ENCODE measurements at places on chromosomes 5 and 9.

DNA sequence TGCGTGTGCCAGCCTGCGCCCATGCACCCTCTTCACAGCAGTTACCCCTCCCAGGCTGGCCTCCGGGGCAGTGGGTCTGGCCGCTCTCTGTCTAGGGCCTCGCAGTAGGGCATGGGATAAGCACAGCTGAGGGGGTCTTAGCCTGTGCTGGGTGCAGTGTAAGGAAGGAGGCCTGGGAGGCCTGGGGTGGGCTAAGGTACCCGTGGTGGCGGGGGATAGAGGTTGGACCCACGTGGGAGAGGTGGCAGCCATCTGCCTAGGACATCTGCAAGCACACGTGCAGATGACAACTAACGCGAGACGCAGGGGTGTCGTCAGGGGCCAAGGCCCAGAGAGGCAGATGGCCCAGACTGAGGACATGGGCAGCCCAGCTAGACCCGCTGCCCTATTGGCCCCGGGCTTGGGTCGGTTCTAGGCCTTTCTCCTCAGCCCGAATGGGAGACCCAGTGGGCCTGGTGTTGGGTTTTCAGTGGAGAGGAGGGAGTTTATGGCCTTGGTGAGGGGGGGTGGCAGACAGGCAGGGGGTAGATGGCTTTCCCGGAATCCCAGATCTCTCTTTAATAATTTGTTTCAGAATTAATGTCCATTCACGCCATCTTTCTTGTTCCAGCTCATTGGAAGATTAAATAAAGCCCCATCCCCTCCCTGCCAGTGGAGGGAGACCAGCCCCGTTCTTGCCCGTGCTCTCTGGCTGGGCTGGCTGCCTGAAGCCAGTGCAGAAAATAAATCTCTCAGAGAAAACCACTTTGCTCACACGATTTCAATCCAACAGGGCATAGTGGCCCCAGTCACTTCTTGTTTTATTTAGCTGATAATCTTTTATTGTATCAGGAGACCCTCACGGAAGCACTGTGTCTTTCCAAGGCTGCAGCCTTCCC lies 154.2 kb downstream of the GAPVD1 start:
- no peak for DNase-seq

GRCh38 chr5:17925276-17925675 lies 291.0 kb downstream of the TAF11L14 start:
- DNase-seq, result no peak

DNA sequence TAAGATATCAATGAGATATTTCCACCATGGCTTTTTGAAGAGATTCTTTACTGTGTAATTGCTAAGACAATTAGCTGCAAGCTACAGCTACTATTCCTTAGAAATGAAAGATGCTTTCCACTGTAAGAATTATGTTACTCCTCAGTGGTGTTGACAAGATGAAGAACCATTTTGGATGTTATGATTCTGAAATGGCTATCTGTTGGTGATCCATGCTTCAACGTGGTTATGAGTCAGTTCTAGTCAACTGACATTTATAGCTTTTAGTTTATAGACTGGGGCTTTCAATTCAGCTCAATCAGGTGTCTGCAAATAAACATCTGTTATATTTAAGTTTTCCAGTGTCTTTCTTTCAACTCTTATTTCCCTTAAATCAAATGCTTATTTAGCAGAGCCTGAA lies 93.7 kb downstream of the SGCD start:
- DNase-seq, result no peak

DNA sequence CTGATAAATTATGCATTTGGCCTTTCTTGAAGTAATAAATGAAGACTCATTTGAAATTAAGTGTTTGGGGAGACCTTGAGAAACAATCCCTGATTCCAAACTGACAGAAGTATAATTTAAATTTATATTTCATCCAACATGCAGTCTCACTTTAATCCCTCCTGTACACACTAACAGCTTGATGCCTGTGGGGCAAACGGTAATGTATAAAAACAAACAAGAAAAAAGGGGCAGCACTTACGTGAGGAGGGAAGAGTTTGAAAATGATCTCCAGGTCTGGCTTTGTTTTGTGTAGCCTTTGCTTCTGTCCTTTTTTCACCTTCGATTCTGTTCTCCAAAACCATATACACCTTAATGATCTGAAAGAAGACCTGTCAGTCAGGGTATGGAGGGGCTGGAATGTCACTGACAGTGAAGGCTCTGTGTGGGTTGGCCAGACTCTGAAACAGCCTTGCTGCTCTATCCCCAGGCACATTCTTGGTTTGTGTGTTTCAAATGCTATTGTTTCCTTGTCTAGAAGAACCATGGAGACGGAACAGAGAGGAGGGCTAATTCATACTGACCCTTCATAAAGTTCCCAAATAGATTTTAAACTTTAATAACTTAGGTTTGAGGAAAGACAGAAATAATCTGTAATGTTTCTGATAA lies 338.2 kb upstream of the WWC1 start:
- DNase-seq, result no peak

DNA sequence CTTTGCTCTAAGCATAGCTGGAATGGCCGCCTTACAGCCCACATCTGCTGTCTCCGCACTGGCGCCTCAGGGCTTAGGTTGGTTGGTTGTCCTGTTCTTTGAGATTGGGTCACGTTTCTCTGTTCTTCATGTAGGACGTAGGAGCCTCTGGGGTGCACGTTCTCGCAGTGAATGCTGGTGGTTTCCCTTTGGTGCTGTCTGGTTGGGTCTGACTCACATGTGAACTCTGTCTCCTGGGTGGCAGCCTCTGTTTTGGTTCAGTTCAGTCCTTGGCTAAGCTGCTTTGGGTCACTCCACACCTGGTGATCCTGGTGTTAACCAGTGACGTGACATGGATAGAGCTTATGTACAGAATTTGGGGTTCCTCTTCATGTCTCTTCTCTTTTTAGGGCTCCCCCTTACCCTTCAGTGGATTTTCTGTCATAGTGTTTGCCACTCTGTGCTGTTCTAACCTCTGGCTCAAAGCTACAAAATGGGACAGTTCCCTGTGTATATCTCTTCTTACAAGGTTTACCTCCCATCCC lies 12.6 kb upstream of the LPCAT1 start:
- peak; percentile 37 for DNase-seq

- no peak for DNase-seq
Measured at GRCh38 chr5:80976985-80977384, 16.8 kb downstream of the RASGRF2 start.

GRCh38 chr9:27073841-27074728 lies 34.9 kb upstream of the TEK start:
- DNase-seq, result no peak

- DNase-seq, result no peak
Measured at GRCh38 chr5:14142202-14142826, 828 bp upstream of the TRIO start.

DNA sequence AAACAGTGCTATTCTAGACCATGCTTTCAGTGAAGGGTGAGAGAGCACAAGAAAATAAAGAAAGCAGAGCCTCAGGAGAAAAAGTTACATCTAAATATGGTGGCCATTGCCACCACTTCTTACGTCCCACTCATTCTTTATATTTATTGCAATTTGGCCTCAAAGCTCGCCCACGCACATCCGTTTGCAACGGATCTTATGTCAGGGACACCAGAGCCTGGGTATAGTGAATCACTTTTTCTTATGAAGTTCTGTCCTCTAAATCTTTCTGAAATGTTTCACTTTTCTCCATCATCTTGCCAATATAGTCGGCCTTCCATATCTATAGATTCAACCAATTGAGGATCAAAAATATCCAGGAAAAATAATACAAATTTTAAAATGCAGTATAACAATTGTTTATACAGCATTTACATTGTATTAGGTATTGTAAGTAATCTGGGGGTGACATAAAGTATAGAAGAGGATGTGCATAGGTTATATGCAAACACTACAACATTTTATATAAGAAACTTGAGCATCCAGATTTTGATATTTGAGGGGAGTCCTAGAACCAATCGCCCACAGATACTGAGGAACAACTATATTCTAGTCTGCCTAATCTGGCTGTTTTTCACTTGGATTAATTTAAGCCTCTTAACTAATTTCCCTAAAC lies 35.2 kb downstream of the GOLPH3 start:
- no peak for DNase-seq

DNA sequence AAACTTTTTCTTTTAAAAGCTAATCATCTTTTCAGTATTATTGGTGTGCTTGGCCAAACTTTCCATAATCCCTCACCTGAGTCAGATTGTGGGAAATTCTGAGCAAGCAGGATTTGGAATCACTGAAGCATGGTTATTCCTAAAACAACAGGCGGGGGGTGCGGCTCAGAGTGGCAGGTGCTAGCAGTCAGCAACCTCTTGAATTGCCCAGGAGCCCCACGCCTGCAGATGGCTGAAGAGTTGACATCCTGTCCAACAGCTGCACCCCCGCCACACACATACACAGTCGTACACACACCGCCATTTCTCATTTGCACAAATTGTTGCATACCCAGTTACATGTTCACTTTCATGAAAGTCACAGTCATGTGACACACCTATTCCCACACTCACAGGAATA lies 96.6 kb downstream of the LHX2 start:
- no peak for DNase-seq

DNA sequence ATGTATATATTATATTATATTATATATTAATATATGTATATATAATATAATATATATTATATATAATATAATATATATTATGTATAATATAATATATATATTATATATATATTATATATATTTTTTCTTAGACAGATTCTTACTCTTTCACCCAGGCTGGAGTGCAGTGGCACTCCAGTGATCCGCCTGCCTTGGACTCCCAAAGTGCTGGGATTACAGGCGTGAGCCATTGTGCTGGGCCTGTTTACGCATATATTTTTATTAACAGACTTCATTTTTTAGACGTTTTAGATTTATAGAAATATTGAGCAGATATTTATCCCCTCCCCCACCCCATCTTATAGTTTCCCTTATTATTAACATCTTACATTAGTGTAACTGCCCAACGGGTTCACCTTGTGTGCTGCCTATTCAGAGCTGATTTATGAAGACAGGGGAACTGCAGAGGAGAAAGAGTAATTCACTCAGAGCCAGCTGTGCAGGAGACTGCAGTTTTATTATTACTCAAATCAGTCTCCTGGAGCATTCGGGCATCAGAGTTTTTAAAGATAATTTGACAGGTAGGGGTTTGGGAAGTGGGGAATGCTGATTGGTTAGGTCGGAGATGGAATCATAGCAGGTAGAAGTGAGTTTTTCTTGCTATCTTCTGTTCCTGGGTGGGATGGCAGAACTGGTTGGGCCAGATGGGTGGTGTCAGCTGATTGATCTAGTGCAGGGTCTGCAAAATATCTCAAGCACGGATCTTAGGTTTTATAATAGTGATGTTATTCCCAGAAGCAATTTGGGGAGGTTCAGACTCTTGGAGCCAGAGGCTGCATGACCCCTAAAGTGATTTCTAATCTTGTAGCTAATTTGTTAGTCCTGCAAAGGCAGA lies 93.4 kb downstream of the UNC13B start:
- DNase-seq, result no peak

DNA sequence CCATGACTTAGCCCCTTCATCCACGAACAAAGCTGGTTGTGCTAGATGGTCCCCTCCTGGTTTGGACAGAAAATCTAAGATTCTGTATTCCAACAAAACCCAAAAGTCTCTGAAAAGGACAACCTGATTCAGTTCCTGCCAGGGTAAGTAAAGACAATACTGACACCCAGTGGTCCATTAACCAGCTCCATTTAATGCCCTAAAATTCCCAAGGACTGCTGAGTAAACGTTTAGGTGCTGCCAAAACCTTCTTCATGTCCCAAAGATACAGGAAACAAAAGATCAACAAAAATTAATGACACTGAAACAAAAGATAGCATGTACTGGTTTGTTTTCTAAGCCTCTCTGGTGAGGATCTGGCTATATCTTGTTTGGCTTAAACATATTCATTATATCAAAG lies 25.3 kb upstream of the PPP1R2B start:
- DNase-seq, result no peak

DNA sequence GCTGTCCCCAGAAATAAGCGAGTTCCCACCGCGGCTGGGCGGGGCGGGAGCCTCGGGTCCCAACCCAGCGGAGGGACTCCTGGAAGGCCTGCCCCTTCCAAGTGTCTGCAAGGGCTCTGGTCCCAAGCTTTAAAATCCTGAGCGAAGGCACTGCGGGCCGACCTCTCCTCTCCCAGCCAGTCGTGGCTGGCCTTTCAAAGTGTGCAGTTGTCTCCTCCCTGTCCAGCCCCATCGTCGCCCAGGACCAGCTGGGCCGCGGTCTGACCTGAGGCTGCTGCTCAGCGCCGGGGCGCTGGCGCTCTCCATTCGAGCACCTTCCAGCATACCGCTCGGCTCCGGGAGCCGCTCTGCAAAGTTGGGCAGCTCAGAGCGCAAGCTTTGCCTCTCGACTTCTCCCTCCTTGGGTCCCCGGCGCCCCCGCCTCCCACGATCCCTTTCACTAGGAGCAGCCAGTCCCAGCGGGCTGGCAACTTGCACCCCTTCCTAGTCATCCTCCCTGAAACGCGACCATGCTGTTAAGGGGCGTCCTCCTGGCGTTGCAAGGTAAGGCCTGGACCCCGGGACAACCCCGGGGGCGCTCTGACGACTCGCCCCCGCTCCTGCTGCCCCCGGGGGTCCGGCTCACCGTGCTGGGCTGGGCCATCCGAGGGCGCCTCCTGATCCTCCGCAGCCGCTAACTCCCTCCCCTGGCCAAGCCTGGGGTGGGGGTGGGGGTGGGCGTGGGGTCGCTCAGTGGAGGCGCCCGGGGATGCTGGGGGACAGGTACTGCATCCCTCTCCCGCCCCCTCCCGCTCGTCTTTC lies at the start of gene MAMDC2:
MAMDC2 (plus strand) TSS at position 160 of the 801 bp plus-strand sequence; CDS start at position 510, 350 bp downstream.
- DNase-seq, result no peak

DNA sequence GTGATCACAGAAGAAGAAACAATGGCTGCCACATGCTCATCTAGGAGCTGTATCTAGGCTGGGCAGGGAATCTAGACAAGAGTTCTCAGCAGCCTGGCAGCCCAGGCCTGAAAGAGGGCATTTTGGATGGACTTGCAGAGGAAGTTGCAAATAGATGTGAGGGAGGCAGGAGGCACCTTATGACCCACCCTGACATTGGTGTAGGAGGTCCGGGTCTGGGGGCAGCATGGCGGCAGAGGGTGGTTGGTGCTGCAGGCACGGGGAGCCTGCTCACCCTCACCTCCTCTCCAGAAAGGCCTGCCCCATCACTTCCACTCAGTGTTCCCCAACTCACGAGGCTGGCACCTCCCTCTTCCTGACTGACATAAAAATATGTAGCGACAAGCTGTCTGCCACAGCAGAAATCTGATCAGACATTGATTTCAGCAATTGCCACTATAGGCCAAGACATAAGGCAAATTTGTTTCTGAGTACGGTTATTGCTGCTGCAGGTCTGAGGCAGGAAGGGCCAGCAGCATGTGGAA lies 217.6 kb downstream of the PBX3 start:
- no peak for DNase-seq

GRCh38 chr5:89893546-89893945 lies 516.0 kb downstream of the CETN3 start:
- no peak for DNase-seq

GRCh38 chr5:141615991-141616720 lies 2.6 kb downstream of the DIAPH1 start:
- DNase-seq, result no peak

- DNase-seq, result no peak
Measured at GRCh38 chr9:79034583-79034982, 537.2 kb upstream of the TLE4 start.
